ENCODE measurements at places on chromosomes 13 and 19.

- DNase-seq = no peak
These were observed 168.3 kb downstream of the COL4A1 start for GRCh38 chr13:110138700-110139036.

DNA sequence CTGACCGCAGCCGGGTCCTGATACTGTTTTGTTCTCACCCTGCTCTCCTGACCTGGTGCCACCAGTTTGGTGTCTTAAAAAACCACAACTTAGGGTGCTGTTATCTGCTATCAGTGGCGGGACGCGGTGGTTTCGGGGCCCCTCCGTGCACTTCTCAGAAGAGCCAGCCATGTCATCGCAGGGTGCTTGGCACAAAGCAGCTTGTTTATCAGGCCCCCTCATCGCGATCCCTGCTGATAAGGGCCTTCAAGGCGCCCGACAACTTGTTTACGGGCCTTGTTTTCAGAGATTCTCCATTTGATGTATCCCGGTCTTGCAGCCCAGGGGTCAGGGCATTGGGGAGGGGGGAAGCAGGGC is 58.1 kb upstream of the KLF2 start:
- no peak for DNase-seq

DNA sequence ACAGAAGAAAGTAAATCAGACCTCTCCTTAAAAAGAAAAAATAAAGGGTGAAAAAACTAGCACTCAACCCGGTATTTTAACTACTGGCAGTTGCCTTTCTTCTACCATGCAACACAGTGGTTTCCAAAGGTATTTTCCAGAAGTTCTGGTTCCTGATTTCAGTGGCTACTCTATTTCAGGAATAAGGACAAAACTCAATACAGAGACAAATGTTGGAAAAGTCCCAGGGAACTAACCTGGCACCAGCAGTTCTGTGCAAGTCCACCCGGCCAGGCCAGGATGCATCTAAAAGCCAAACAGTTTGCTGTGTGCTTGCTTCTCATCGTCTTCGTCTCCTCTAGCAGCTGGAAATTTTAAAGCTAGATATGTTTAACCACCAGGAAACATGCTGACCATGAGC is 52.5 kb downstream of the FOXO1 start:
- no peak for DNase-seq

DNA sequence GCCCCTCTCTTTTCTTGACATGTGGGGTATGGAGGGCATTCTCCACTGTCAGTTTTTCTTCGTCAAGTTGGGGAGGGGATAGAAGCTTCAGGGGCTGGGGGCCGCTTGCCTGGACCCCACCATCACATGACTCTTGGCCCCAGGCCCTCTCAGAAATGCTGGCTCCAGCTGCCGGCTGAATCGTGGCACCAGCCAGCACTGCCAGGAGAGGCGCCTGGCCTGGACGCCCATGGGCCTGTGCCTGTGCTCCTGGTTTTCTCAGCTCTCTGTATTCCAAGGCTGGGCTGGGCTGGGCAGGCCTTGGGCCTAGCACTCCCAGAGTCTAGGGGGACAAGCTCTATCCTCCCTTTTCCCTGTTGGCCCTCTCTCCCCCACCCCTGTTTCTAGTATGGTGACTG is 38.6 kb downstream of the LYL1 start:
- DNase-seq = no peak

GRCh38 chr13:41268764-41269163 is 5.4 kb upstream of the MTRF1 start:
- no peak for DNase-seq

DNA sequence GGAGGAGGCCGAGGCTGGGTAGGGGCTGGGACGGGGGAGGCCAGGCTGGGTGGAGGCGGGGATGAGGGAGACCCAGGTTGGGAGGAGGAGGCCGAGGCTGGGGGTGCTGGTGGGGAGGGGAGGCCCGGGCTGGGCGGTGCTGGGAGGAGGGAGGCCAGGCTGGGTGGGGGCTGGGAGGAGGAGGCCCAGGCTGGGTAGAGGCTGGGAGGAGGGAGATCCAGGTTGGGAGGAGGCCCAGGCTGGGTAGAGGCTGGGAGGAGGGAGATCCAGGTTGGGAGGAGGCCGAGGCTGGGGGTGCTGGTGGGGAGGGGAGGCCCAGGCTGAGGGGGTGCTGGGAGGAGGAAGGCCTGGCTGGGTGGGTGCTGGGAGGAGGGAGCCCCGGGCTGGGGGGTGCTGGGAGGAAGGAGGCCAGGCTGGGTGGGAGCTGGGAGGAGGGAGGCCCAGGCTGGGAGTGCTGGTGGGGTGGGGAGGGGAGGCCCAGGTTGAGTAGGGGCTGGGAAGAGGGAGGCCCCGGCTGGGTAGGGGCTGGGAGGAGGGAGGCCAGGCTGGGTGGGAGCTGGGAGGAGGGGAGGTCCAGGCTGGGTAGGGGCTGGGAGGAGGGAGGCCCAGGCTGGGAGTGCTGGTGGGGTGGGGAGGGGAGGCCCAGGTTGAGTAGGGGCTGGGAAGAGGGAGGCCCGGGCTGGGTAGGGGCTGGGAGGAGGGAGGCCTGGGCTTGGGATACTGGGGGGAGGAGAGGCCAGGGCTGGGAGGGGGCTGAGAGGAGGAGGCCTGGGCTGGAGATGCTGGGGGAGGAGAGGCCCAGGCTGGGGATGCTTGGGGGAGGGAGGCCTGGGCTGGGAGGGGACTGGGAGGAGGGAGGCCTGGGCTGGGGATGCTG is 10.7 kb downstream of the TPGS1 start:
- DNase-seq = no peak

DNA sequence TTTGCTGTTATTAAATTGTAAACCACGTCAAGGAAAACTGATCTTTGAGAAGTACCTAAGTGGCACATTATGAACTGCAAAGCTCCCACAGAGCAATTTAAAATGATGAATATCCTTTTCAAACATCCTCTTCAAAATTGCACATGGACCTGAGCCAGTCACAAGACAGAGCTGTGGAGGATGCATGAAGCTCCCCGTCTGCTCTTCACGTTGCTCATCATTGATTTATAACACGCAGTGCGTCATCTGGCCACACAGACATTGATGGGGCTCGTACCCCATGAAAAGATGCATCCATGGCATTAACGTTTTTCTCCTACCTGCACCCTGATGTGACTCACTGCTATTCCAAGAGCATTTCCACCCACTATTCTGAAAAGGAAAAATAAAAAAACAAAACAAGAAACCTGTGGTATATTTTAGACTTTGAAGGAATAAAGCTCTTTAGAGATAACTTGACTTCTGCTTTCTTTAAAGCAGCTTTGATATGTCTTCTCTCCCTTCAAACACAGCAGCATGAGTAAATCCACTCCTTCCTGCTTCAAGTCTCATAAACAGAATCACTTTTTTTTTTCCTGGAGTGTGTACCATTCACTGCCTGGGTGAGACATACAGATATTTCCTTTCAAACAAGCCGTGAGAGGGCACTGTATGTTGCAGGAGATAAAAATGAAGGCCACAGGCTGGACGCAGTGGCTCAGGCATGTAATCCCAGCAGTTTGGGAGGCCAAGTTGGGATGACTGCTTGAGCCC is 7.2 kb upstream of the SERTM1 start:
- no peak for DNase-seq

DNA sequence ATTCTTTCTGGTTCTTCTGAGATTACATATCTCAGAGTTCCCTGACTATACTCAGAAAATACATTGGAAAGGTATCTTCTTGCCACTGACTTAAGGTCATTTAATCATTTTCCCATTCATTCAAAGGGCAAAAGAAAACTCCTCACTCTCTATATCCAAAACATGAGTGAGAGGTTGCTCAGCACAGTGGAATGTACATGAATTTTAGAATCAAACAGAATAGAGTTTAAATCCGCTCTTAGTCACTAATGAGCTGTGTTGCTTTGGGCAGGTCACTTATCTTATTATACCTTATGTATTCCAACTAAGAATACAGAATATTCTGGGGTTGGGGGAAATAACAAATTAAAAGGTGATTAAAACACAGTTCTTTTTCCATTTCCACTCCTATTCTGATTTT is 452.6 kb upstream of the KLF12 start:
- no peak for DNase-seq

DNA sequence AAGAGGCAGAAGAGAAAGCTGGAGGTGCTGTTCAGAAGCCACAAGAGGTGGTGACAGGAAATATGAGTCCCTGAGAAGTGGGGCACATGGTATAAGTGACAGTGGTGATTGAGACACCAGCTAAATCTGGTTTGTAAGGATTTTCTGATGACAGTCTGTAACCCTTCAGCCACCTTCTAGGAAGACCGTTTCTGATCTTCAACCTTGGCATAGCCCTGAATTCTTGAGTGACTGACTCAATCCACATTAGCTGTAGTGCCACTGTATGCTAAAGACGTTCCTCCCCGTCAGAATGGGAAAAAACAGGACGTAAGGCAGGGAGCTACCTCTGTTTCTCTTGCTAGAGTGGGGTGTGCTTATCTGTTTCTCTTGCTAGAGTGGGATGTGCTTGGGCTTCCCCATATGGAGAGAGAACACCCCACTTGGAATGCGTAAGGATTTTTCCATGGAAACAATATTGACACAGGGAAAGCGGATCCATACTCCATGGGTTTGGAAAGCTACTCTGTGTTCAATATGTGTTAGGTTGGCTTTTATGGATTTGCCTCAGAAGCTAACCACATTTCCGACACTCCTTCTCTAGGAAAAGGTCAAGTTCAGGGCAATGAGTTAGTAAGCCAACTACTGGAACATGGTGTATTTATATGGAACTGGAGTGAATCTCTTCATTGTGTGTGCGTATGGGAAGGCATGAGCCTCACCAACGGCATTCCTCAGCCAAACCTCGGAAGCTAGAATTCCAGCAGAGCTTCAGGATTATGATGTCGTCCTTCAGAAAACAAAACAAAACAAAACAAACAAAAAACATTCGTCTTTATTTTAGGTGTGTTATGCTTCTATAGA is 948.8 kb upstream of the SLC10A2 start:
- no peak for DNase-seq

- DNase-seq = no peak
These were observed 15.8 kb downstream of the ONECUT3 start for GRCh38 chr19:1768918-1769644.

DNA sequence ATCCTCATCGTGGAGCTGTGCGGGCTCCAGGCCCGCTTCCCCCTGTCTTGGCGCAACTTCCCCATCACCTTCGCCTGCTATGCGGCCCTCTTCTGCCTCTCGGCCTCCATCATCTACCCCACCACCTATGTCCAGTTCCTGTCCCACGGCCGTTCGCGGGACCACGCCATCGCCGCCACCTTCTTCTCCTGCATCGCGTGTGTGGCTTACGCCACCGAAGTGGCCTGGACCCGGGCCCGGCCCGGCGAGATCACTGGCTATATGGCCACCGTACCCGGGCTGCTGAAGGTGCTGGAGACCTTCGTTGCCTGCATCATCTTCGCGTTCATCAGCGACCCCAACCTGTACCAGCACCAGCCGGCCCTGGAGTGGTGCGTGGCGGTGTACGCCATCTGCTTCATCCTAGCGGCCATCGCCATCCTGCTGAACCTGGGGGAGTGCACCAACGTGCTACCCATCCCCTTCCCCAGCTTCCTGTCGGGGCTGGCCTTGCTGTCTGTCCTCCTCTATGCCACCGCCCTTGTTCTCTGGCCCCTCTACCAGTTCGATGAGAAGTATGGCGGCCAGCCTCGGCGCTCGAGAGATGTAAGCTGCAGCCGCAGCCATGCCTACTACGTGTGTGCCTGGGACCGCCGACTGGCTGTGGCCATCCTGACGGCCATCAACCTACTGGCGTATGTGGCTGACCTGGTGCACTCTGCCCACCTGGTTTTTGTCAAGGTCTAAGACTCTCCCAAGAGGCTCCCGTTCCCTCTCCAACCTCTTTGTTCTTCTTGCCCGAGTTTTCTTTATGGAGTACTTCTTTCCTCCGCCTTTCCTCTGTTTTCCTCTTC is 6.3 kb downstream of the MYADM start:
- DNase-seq = no peak

DNA sequence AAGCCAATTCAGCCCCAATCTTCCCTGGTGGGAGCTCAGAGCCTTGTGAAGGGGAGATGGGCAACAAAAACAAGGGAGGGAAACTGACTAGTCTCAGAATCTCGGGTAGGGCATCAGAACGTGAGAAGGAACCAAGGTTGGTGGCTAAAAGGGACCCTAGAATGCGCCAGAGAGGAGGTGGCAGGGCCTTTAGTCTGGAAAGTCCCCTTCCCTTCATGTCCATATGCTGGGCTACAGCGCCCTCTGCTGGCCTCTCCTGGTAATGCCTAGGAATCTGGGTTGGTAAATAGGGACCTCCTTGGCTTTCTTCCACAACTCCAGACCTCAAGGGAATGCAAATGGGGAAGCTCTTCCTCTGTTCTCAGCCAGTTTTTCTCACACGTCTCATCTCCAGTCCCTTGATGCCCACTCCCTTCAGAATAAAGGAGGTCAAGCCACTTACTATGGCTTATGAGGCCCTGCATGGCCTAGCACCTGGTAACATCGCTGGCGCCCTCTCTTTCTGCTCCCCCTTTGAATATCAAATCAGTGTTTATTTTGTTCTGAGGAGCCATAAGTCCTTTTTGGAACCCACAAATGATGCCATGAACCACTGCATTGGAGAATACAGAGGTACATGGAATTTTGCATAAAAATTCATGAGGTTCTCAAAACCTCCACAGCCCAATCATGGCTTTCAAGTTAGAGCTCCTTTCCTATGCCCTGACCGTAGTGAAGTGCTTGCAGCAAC is 1.4 kb upstream of the CCDC97 start:
- DNase-seq = peak; percentile 74

- no peak for DNase-seq
These were observed 11.1 kb downstream of the SLC10A2 start for GRCh38 chr13:103055166-103055565.

GRCh38 chr13:19781526-19781925 is 1.2 kb downstream of the PSPC1 start:
- no peak for DNase-seq

GRCh38 chr19:359653-359925 is 15.0 kb upstream of the MIER2 start:
- no peak for DNase-seq

DNA sequence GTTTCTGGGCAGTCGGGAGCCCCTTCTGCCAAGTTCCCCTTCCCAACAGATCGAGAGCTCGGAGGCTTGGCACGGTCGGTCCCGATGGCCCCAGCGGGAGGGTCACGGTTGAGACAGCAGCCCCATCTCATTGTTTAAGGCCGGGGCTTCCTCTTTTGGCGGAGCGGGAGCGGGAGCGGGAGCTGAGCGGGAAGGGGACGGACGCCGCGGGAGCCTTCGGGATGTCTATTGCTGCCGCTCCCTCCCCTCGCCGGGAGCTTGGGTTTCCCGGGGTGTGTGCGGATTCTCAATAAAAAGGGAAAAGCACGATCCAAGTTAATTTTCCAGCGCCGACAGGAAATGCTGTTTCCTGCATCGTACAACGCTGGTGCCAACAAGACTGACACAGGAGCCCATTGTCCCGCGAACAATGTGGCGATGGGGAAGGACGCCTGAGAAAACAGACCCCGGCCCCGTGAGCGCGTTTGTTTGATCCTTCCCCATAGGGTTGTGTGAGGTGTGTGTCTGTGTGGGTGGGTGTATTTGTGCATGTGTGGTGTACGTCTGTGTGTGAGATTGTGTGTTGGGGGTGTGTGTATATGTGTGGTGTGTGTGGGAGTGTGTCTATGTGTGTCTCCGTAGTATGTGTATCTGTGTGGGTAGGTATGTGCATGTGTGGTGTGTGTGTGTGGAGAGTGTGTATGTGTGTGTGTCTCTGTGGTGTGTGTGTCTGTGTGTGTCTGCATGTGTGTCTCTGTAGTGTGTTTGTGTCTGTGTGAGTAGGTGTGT is 36.3 kb upstream of the FLT1 start:
- DNase-seq = no peak

GRCh38 chr13:112184261-112184660 is 117.3 kb downstream of the SOX1 start:
- no peak for DNase-seq

GRCh38 chr19:1168572-1169410 is 5.3 kb downstream of the SBNO2 start:
- no peak for DNase-seq
